ENCODE measurements at places on chromosomes 3 and 15.

DNA sequence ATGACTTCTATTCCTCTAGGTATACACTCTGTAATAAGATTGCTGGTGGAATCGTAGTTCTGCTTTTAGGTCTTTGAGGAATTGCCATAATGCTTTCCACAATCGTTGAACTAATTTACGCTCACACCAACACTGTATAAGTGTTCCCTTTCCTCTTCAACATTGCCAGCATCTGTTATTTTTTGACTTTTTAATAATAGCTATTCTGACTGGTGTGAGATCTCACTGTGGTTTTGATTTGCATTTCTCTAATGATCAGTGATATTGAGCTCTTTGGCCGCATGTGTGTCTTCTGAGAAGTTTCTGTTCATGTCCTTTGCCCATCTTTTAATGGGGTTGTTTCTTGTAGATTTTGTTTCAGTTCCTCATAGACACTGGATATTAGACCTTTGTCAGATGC, 12.8 kb downstream of the NXPE3 start:
- no peak for DNase-seq

DNA sequence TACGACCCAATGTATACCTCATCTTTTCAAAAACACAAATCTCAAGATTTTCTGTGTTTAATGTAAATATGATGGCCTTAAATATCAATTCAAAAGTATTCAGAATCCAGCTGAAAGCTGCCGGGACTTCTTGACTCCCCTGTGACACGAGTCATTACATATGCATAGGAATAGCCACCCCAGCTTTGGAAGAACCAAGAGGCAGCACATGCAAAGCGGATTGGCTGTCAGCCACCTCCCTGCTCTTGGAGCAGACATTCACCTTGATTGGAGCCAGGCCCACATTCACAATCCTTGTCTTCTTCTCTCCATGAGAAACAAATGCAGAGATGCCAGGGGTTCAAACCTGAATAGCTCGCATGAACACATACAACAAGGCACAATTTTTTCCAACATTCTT, 10.8 kb upstream of the CAV3 start:
- no peak for DNase-seq

GRCh38 chr3:126358038-126358815, 1.0 kb upstream of the KLF15 start:
- DNase-seq = peak; percentile 14

GRCh38 chr3:107681396-107681795, 158.6 kb downstream of the BBX start:
- DNase-seq = no peak

DNA sequence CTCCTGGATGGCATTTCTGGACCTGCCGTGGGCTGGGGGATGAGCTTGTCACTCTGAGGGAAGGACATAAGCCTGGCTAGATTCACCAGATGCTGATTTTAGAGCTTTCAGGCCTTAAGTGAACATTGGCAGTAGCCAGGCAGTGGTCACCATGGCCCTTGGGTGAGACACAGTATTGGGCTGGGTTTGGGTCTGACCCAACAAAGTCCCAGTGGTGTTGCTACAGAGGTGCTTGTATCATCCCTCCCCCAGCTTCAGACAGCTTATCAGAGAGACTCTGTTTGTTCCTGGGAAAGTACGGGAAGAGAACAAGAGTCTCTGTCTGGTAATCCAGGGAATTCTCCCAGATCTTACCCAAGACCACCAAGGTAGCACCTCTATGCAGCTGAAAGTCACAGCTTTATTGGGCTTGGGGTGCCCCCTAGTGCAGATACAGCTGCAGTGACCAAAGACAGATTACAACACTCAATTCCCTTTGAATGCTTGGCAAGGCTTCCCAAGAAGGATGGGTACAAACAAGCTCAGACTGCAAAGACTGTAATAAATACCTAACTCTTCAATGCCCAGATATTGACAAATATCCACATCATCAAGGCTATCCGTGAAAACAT, 9.8 kb upstream of the RUVBL1 start:
- DNase-seq = peak; percentile 68

- no peak for DNase-seq
Observed at GRCh38 chr3:42591811-42592210, 1.2 kb downstream of the SS18L2 start.

GRCh38 chr3:58355179-58355578, 22.5 kb downstream of the PXK start:
- no peak for DNase-seq

GRCh38 chr3:126538966-126539365, 15.0 kb downstream of the CHST13 start:
- no peak for DNase-seq

DNA sequence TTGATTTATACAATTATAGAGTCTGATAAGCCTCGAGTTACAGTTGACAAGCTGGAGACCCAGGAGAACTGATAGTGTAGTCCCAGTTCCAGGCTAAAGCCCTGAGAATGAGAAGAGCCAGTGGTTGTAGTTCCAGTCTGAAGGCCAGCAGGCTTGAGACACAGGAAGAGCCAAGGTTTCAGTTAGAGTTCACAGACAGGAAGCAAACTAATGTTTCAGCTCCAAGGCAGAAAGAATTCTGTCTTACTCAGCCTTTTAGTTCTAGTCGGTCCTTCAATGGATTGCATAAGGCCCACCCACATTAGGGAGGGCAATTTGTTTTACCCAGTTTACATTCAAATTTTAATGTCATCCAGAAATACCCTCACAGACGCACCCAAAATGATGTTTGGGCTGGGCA, 102.7 kb downstream of the CDIN1 start:
- peak; percentile 31 for DNase-seq

GRCh38 chr15:77506311-77507142, 85.8 kb downstream of the HMG20A start:
- peak; percentile 22 for DNase-seq

All from fibroblast of mammary gland (primary cell).